ENCODE measurements at places on chromosomes 4 and X. TPM values are rescaled to one million over a fixed set of nuclear protein-coding genes. Genes with fewer than 3 reads are reported as not detected.
A peak's percentile ranks its signal among the peaks of the same experiment; 100 is the strongest.

- H3K36me3 ChIP-seq: no peaks in the 10 kb centered on the region
- H3K4me3 ChIP-seq: no peak overlapping the region
- H3K27ac ChIP-seq: no peak overlapping the region
Observed at GRCh38 chrX:39487969-39488330, 609.8 kb downstream of the BCOR start.

GRCh38 chr4:43133566-43133965 lies 241.1 kb downstream of the GRXCR1 start:
- H3K36me3 ChIP-seq: no peaks in the 10 kb centered on the region
- H3K27ac ChIP-seq: no peak overlapping the region
- H3K27me3 ChIP-seq: no peaks in the 10 kb centered on the region
- DNase-seq: no peak

DNA sequence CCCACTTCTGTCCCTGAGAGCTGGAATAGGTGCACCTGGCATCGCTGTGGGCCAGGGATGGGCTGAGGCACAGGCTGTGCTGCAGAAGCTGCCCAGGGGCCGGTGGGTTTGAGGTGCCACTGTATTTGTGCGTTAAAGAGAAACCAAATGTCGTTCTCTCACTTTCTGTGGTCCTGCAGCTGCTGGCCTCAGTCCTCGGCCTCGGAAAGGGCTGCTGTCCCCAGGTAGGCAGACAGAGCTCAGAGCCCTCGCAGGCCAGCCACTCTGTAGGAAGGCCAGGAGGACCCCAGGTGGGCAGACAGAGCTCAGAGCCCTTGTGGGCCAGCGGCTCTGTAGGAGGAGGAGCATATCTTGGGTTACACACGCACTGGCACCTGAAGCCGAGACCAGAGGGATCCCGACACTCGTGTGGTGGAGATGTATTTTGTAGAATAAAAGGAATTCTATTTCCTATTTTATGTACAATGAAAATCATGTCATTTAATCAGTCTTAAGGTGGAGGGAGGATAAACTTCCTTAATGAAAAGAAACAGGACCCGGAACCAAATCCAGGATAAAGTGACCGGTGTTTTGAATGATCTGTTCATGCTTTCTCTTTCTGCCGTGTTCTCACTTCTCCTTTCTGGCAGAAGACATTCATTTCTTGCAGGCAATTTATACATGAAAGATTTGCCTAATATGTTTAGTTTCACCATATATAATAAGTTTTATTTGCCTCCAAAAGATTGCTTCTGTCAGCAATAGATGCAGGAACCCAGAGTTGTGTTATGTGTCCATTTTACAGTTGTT lies 54.4 kb upstream of the HGFAC start:
- no peak for DNase-seq
- no peaks in the 10 kb centered on the region for H3K27me3 ChIP-seq
- H3K4me3 ChIP-seq: no peak overlapping the region
- H3K27ac ChIP-seq: no peak overlapping the region

QRFPR gene
- total RNA-seq: 1.0 TPM

- peak; percentile 37 for DNase-seq
- H3K4me1 ChIP-seq: peaks cover 6% of the 10 kb centered on the region
- H3K27me3 ChIP-seq: peaks cover 12% of the 10 kb centered on the region
- H3K27ac ChIP-seq: no peak overlapping the region
Observed at GRCh38 chr4:77190053-77190452, 33.0 kb downstream of the CCNG2 start.

RBM46 gene
- not detected for total RNA-seq

CTAG1B gene
- total RNA-seq: not detected

- DNase-seq: no peak
- H3K27ac ChIP-seq: no peak overlapping the region
- no peaks in the 10 kb centered on the region for H3K36me3 ChIP-seq
- H3K4me1 ChIP-seq: no peaks in the 10 kb centered on the region
Observed at GRCh38 chr4:158356301-158356700, 146.0 kb downstream of the TMEM144 start.

DNA sequence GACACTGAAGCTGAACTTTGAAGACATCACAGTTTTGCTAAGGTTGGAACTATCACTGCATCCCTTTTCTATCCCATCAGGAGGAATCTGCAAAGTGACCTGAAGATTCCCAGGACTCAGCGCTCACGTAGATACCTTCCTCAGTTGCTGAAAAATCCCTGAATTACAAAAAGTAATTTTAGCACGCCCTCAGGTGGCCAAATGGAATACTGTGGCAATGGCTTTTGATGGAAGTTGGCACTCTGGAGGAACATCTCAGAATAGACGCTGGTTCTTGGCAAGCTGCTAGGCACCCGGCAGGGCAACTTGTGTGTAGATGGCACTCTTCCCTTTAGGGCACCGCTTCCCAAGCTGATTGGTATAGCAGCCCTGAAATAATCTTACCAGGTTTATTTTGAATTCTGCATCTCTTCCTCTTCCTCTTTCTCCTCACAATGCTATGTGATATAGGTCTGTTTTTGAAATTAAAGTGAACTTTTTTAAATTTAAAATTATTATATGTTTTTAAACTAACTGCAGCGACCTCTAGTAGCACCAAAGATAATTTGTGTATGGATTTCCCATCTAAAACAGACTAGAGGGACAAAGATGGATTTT lies 16.3 kb upstream of the ESX1 start:
- no peaks in the 10 kb centered on the region for H3K36me3 ChIP-seq
- peaks cover 14% of the 10 kb centered on the region for H3K27me3 ChIP-seq
- peak; percentile 58 for DNase-seq
- H3K27ac ChIP-seq: no peak overlapping the region
- H3K4me3 ChIP-seq: no peak overlapping the region

DNA sequence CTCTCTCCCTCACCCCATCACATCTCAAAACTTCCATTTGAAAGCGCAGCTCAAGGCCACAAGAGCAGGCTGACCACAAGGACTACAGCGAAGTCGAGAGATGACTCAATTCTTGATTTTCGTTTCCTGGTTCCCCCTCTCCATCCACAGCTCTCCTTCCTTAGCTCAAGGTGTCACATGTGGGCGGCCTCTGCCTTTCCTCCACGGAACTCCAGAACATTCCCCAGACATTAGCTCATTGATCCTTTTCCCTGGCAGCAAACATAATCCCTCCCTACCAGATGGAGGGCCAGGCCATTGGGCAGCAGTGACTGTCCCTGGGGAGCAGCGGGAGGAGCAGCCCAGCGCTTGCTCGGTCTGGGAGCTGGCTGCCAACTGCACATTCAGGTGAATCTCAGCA lies 56.3 kb downstream of the CCDC149 start:
- no peak overlapping the region for H3K4me3 ChIP-seq
- no peaks in the 10 kb centered on the region for H3K27me3 ChIP-seq
- peaks cover 58% of the 10 kb centered on the region for H3K4me1 ChIP-seq
- peak overlapping the region; percentile 56 for H3K27ac ChIP-seq

GRCh38 chr4:157564771-157565170 lies 344.2 kb downstream of the GRIA2 start:
- no peak overlapping the region for H3K27ac ChIP-seq
- DNase-seq: no peak
- no peak overlapping the region for H3K4me3 ChIP-seq
- no peaks in the 10 kb centered on the region for H3K36me3 ChIP-seq

CXCL1 gene
- total RNA-seq: 414 TPM

- H3K4me3 ChIP-seq: no peak overlapping the region
- H3K27ac ChIP-seq: no peak overlapping the region
Observed at GRCh38 chr4:166128403-166128802, 255.4 kb downstream of the TLL1 start.

- no peaks in the 10 kb centered on the region for H3K36me3 ChIP-seq
- H3K27me3 ChIP-seq: no peaks in the 10 kb centered on the region
- H3K27ac ChIP-seq: no peak within 1 kb of the TSS
- no peak within 1 kb of the TSS for H3K4me3 ChIP-seq
- H3K4me1 ChIP-seq: no peaks in the 10 kb centered on the region
- DNase-seq: no peak
Observed at GRCh38 chrX:73446831-73447230, at the start of gene CDX4. Gene CDX4, plus strand, starts transcription at chrX:73447053. Its CDS starts 201 bp downstream, at chrX:73447254.

DNA sequence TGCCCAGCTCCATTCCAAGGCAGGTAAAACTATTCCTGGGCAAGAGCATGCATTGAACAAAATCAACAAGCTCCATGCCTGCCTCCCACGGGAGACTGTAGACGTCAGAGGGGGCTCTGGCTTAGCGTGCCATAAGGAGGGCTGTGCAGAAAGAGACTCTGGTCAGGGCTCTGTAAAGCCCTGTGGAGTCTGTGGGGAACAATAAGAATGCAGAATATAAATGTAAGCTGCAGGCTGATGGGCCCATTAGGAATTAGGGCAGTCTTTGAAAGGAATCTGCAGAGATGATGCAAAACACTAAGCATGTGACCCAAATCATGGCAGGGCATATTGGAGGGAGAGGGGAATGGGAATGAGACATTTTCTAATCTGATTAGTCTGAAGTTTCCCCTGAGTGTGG lies 170.3 kb downstream of the EFHC2 start:
- H3K4me3 ChIP-seq: no peak overlapping the region
- DNase-seq: no peak
- H3K27me3 ChIP-seq: no peaks in the 10 kb centered on the region
- no peaks in the 10 kb centered on the region for H3K4me1 ChIP-seq
- no peaks in the 10 kb centered on the region for H3K36me3 ChIP-seq
